ENCODE measurements at places on chromosomes 5 and 9. TPM values are rescaled to one million over a fixed set of nuclear protein-coding genes. Genes with fewer than 3 reads are reported as not detected.

Gene SPINK13
- not detected for total RNA-seq

- no peaks in the 10 kb centered on the region for H3K27me3 ChIP-seq
- DNase-seq = peak; percentile 22
- H3K4me3 ChIP-seq = peak overlapping the region; percentile 48
- H3K4me1 ChIP-seq = peaks cover 23% of the 10 kb centered on the region
Measured at GRCh38 chr9:136865768-136866103, 372 bp downstream of the EDF1 start.

DNA sequence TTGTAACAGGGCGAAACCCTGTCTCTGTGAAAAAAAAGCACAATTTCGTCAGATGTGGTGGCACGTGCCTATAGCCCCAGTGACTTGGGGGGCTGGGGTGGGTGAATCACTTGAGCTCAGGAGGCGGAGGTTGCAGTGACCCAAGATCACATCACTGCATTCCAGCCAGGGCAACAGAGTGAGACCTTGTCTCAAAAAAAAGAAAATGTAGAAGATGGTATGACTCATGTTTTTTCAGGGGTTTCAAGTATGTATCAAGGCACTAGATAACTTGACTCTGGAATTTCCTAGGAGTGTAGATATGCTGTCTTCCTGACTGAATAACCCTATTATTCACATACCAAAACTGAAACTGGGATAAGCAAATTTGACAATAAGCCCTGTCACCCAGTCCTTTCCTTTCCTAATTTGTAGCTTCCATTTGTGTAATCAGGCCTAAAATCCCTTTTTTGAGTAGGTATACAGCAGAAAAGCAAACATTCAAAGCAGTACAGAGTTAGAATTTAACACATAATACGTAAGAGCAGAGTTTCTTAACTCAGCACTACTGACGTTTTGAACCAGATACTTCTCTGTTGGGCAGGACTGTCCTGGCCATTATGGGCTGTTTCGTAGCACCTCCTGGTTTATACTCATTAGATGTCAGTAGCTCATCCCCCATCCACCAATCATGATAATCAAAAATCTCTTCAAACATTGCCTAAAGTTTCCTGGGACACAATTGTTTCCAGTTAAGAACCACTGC, 17.3 kb upstream of the ANKRD18B start:
- no peaks in the 10 kb centered on the region for H3K27me3 ChIP-seq
- H3K27ac ChIP-seq = no peak overlapping the region
- no peak overlapping the region for H3K4me3 ChIP-seq
- no peaks in the 10 kb centered on the region for H3K4me1 ChIP-seq
- no peaks in the 10 kb centered on the region for H3K36me3 ChIP-seq

GRCh38 chr5:92081958-92082712, 699.0 kb upstream of the ARRDC3 start:
- no peak for DNase-seq
- H3K36me3 ChIP-seq = no peaks in the 10 kb centered on the region
- no peaks in the 10 kb centered on the region for H3K4me1 ChIP-seq
- no peak overlapping the region for H3K4me3 ChIP-seq

Gene COX7C
- total RNA-seq = 237 TPM

GRCh38 chr9:127520941-127521918, 69.9 kb downstream of the LRSAM1 start:
- H3K36me3 ChIP-seq = no peaks in the 10 kb centered on the region
- H3K27me3 ChIP-seq = no peaks in the 10 kb centered on the region
- peaks cover 14% of the 10 kb centered on the region for H3K4me1 ChIP-seq

Data from natural killer cell (primary cell).